ENCODE measurements at places on chromosomes 5 and 9. TPM values are rescaled to one million over a fixed set of nuclear protein-coding genes. Genes with fewer than 3 reads are reported as not detected.

PCDHGA7 gene
- total RNA-seq, result 11.2 TPM

ANKRA2 gene
- 61.4 TPM for total RNA-seq

PTTG1 gene
- total RNA-seq, result 23.8 TPM

ADAMTS2 gene
- 68.9 TPM for total RNA-seq

DMAC1 gene
- 16.5 TPM for total RNA-seq

TMC1 gene
- 0.27 TPM for total RNA-seq

TAF11L4 gene
- total RNA-seq, result not detected

NFX1 gene
- total RNA-seq, result 41.0 TPM

All from camera-type eye (tissue), 1 donor.